ENCODE measurements at places on chromosomes 16 and 17. TPM values are rescaled to one million over a fixed set of nuclear protein-coding genes. Genes with fewer than 3 reads are reported as not detected.

DNA sequence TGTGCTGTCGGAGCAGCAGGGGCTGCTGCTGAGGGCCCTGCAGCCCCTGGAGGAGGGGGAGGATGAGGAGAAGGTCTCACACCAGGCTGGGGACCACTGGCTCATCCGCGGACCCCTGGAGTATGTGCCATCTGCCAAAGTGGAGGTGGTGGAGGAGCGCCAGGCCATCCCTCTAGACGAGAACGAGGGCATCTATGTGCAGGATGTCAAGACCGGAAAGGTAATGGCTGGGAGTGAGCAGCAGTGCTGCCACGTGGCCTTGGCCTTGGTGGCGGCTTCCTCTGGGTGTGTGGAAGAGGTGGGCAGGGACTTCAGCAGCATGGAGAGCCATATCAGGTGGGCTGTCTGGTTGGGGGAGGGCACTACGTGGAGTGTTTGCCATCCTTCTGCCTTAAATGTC is 20.0 kb downstream of the MVP start:
- no peak for DNase-seq

DNA sequence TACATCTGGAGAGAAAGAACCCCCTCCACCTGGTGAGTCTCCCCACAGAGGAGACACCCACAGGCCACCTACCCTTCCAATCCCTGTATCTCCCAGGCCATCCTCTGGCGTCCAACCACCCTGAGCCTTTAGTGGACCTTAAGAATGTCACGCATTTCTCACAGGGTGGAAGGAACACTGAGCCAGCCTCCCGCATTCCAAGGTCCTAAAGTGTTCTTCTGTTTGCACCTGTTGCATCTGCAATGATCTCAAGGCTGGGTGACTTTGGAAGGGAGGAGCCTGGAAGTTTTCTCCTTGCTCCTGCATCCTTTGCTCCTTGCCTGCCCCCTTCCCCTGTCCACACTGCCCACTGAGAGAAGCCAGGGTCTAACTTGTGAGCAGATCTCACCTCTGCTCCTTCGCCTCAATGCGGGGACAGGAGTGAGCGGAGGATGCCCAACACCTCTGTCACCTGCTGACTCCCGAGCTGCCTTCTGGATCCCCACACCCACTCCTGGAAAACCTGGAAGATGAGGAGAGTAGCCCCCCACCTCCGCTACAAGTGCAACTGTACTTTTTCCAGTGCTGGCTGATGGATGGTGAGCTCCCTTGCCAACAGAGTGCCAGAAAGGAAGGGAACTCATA is 3.7 kb downstream of the CHST5 start:
- no peak for DNase-seq

DNA sequence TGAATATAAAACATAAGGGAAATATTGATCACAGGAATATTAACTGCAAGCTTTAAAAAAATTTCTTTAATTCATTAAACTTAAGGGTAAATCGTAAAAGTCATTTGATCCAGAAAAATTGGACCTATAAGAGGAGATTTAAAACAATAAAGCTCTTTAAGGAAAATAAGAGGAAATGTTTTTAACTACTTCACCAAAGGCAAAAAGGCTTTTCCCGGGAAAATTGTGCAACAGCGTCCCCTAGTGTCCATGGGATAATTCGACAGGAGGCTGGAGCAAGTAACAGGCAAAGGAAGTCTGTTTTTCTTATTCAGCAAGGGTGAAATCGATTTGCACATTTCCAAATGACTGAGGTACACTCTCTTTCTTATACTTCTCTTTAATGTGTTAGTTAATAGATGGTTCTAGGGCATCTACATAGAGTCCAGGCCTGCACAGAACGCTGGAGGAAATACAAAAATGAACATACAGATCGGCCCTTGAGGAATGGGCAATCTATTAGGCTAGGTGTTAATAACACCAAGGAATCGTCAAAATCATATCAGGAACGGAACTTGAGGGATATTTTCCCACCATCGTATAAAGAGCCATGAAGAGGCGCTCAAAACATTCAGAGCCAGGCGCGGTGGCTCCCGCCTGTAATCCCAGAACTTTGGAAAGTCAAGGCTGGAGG is 61.4 kb downstream of the ZNF18 start:
- DNase-seq, result no peak

- DNase-seq, result no peak
These were observed 34.8 kb downstream of the RFFL start for GRCh38 chr17:35028531-35029262.

DNA sequence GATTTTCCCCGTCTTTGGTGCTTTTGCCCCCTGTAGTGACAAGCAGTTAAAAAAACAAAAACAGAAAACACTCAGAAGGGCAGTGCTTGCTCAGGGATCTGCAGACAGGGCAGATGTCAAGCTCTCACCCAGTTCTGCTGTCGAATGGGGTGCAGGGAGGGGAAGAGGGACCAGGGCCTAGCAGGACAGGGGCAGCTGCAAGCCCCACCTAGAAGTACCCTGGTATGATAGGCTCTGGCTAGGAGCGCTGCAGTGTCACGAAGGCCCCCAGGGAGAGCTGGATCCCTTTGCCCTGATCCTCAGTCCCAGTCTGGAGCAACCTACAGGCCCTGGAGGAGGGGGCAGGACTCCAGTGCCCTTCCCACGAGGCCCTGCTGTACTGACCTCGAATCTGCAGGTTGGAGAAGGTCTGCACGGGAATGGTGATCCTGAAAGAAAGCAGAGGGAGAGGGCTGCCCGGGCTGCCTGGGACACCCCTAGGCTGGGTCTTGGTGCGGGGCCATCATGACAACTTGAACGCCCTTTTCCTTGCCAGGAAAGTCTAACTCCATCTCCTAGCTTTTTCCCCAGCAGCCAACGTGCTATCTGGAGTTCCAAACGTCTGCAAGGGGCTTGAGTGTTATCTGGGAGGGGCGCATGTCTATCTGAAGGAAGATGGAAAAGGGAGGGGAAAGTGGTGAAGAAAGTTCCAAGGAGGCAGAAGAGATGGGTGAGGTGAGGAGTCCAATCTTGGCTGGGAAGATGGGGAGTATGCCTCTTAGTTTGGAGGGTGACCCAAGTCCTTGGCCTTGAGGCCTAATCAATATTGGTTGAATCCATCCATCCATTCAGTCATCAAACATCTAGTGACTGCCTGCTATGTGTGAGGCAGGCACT is 4.8 kb downstream of the GFAP start:
- no peak for DNase-seq

DNA sequence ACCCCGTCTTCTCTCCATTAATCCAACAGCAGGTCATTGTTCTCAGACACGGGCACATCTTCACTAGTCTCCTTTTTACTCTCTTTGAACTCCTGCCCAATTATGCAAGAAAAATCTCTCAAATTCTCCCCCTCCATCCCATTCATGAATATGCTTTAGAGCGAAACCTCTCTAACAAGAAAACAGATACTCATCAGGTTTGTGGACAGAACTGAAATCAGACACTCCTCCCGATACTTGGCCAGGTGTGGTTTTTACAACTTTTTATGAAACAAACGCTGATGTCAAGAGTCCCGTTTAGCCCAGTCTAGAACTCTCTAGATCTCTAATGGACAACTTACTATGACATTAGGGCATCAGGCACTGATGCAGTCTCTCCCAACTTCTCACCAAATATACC is 40.9 kb downstream of the PIK3R5 start:
- no peak for DNase-seq

GRCh38 chr16:80027007-80027965 is 426.7 kb upstream of the MAF start:
- peak; percentile 88 for DNase-seq

The CCL1 gene
- total RNA-seq, result not detected

GRCh38 chr17:15031975-15032374 is 233.2 kb downstream of the PMP22 start:
- DNase-seq, result no peak

DNA sequence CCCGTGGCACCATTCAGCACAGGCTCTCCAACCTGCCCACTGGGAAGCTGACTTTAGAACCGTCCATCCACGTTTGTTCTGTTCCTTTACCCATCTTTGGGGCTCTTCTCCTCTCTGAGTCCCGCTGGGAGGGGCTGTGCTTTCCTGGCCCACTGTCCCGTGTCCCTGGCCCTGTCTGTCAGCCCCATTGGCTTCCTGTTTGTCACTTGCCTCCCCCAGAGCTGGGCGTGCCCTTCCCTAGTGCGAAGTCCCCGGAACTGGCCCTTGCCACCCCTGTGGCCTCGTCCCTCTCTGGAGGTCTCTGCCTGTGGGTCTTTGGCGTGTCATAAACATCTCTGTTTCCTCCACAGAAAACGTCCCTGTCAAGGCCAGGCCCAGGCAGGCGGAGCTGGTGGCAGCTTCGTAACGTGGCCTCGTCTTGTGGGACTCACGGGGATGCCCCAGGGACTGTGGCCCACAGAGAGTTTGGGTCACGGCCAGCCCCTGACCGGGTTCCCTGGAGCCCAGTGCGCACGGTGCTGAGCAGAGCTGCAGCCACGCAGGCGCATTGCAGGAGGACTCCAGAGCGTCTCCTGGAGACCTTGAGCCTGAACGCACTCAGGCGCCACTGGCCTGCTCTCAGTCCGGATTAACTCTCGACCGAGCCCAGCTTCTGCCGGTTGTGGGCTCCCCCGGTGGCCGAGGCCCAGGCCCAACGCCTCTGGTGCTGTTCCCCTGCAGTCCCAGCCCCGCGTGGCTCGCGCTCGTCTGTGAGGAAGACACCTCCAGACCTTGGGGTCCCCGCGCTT is 7.3 kb downstream of the CHMP6 start:
- DNase-seq, result peak; percentile 59

The CCDC200 gene
- not detected for total RNA-seq

DNA sequence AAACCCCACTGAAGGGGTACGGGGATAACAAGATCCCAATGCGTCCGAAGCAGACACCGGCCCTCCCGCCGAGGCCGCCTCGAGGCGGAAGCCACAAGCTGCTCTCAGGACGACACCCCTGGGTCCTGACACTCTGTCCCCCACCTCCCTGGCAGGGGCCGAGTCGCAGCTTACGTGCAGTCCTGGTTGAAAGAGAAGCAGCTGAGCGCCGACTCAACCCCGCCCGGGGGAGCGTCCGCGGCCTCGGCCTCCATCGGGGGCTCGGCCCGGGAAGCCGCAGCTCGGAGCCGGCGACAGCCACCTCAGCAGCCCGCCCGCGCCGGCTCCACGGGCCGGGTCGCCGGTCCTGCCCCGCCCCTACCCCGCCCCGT is at the start of gene WIPI1:
TSS of gene WIPI1 (minus strand) at position 329 of the 371 bp plus-strand sequence. CDS start at position 254, 75 bp downstream.
- peak; percentile 85 for DNase-seq

DNA sequence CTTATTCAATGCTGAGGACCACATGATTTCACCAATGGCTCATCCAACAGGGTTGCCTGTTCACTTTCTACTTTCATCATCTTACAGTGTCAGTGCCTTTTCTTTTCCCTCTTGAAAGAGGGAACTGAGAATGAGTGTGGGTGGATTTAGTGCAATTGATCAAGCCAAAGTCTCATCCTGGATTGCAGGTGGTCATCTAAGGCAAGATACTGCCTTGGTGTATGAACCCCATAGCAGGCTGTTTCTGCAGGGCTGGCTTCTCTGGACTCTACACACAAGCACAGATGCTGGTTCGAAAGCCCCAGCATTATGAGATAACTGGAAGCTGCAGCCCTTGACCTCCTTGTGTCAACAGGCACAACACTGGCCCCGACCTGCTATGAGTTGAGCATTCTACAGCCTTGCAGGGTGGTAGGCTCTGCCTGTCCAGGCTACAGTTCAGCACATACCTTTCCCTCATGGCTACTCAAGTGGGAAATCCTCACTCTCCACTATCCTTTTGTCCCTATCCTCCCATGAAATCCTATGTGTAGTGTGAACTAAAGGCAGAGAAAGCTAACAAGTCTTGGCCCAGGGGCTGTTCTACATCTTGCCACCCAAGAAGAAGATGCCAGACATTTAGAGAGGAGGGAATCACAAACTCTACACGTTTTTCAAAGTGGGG is 358.7 kb downstream of the SLC39A11 start:
- DNase-seq, result no peak

The PDP2 gene
- 5.4 TPM for total RNA-seq

The CCL8 gene
- 2.2 TPM for total RNA-seq

DNA sequence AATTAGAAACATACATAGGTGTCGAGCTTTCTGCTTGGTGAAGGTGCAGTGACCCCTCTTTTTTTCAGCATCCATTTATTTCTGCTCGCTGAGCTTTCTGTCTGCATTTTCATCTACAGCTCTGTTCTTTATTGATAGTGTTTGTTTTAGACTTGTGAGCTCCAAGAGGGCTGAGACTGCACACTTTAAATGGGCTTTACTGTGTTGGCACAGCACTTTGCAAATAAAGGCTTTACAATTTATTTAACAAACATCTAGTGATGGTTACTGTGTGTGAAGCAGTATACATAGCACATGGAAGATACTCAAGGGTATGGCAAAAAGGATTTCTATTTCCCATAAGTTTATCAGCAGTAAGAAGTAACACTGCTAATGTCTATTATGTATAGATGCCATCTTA is 563.7 kb upstream of the HSBP1 start:
- no peak for DNase-seq

DNA sequence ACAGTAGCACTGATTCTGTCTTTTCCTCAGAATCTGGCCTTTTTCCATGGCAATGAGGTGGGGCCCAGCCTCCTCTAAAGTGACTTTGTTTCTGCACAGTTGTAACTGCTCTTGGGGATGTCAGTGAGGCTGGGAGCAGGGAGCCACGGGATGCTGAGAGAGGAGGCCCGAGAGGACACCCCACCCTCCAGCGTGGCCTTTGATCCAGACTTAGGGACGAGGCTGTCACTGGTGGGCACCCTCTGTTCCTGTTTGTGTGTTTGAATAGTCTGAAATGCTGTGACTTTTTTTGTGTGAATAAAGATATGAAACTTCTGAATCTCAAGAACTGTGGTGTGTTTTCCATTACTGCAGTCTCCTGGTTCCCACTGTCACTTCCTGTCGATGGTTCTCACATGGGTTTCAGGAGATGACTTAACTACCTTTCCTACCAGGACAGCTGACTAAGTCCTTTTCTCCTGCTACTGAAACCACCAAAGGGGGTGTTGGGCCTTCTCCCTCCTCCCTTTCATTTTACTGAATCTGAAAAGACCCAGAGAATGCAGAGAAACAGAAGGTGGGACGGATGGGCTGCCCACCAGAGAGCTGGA is 18.6 kb downstream of the KCTD2 start:
- DNase-seq, result no peak

GRCh38 chr16:10972108-10972818 is 27.9 kb downstream of the CLEC16A start:
- DNase-seq, result no peak

DNA sequence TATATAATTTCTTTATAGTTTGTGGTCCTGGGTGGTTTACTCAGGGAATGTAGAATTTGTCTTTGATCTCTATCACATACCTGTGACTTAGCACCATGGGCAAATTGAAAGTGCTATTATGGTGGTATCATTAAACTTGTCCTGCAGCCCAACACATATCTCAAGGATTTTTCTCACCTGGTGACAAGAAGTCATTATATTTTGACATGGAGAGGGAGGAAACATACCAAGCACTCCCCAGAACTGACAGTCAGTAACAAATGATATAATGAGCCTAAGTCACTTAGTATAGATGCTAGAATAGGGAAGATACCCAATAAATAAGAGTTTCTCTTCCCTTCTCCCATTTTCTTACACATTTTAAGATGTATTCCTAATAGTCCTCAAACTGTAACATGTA is 805.5 kb upstream of the KIF2B start:
- DNase-seq, result no peak

- DNase-seq, result peak; percentile 86
These were observed 15.9 kb downstream of the B9D1 start for GRCh38 chr17:19346351-19347255.

- no peak for DNase-seq
These were observed 16.9 kb downstream of the LDAF1 start for GRCh38 chr16:21175397-21175796.
